ENCODE measurements at places on chromosomes 7 and 10. TPM values are rescaled to one million over a fixed set of nuclear protein-coding genes. Genes with fewer than 3 reads are reported as not detected.

Gene RP9
- 19.7 TPM for polyA plus RNA-seq

Gene CUBN
- 8.7 TPM for polyA plus RNA-seq

Gene GIMAP8
- not detected for polyA plus RNA-seq

Gene GNGT1
- polyA plus RNA-seq = not detected

Gene NRCAM
- polyA plus RNA-seq = 90.9 TPM

Gene UBE3C
- polyA plus RNA-seq = 46.3 TPM

Gene MRLN
- not detected for polyA plus RNA-seq

Gene ENKUR
- polyA plus RNA-seq = 2.6 TPM

Gene PTPRN2
- polyA plus RNA-seq = 45.5 TPM

Gene SORBS1
- 52.6 TPM for polyA plus RNA-seq

Gene MKX
- not detected for polyA plus RNA-seq

Gene SYT15B
- polyA plus RNA-seq = not detected

Gene PDIA4
- 45.6 TPM for polyA plus RNA-seq

Gene OR2A1
- polyA plus RNA-seq = not detected

Gene GIMAP4
- polyA plus RNA-seq = not detected

Gene PDE1C
- 8.2 TPM for polyA plus RNA-seq

Gene CPA5
- not detected for polyA plus RNA-seq

Gene OR13A1
- 0.32 TPM for polyA plus RNA-seq

Gene WNT8B
- 0.37 TPM for polyA plus RNA-seq

Gene SPDYE6
- not detected for polyA plus RNA-seq

Gene DLX6
- 58.8 TPM for polyA plus RNA-seq

Gene PDGFA
- polyA plus RNA-seq = 5.4 TPM

Gene SPDYE16
- polyA plus RNA-seq = 0.81 TPM

Gene RNF148
- not detected for polyA plus RNA-seq

Gene ZNF786
- polyA plus RNA-seq = 8.2 TPM

Gene EVX1
- not detected for polyA plus RNA-seq

Gene CPN1
- polyA plus RNA-seq = not detected

Gene EBLN1
- polyA plus RNA-seq = not detected

Gene ANKRD61
- not detected for polyA plus RNA-seq

Gene ST7
- polyA plus RNA-seq = 76.8 TPM

Gene EFCAB10
- polyA plus RNA-seq = not detected

Gene ZPBP
- polyA plus RNA-seq = not detected

Gene C10orf143
- polyA plus RNA-seq = 0.44 TPM

Gene RHOBTB1
- polyA plus RNA-seq = 10.5 TPM

Gene PRRT4
- 32.5 TPM for polyA plus RNA-seq

Measured in neural cell (in vitro differentiated cells).